ENCODE measurements at places on chromosomes 3 and 15.

- DNase-seq: no peak
These were observed 230.9 kb upstream of the UBE2E1 start for GRCh38 chr3:23574822-23575315.

DNA sequence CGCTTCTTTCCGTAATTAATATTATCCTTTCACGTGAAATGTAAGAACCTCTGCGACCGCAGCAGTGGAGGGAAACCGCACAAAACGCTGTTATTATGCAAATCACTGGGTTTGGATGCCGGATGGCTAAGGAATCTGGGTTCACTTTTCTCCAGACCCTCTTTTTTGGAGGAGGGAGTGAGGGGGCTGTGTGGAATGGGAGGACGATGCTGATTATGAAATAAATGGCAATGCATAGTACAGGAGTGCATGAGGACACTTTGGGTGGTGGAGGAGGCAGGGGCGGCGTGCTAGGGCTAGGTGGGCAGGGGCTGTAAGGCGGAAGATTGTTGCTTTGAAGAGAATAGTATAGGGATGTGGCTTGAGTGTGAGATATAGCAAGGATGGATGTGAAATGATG lies 1.8 kb downstream of the CADM2 start:
- no peak for DNase-seq

DNA sequence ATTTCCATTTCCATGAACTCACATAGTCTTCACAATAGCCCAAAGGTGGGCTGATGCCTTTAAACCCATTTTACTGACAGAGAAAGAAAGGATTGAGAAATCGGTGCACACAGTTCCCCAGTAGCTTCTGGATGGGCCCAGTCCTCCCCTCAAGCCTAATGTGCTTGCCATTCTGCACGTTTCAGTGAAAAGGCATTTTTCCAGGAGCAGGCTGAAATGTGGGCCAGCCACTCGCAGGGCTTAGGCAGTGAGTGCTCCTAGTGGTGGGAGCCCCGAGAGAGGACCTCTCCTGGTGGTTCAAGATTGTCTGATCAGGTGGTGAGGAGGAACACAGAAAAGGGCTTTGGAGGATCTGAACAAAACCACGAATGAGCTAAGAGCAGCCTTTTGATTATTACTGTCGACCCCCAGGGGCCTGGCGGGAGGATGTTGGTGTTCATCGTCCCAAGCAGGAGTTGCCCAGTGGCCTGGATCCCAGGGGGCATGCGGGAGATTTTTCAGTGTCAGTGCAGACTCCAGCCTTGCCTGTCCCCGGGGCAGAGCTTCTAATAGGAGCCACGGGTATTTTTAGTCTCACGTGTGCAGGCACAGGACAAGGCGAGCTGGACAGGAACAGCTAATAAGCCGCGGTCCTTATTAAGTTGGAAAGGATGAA lies 8.7 kb upstream of the KY start:
- DNase-seq: no peak

- no peak for DNase-seq
These were observed 345.5 kb downstream of the CHL1 start for GRCh38 chr3:542021-542420.

- DNase-seq: no peak
These were observed 52.7 kb upstream of the SCAANT1 start for GRCh38 chr3:63964681-63965485.

DNA sequence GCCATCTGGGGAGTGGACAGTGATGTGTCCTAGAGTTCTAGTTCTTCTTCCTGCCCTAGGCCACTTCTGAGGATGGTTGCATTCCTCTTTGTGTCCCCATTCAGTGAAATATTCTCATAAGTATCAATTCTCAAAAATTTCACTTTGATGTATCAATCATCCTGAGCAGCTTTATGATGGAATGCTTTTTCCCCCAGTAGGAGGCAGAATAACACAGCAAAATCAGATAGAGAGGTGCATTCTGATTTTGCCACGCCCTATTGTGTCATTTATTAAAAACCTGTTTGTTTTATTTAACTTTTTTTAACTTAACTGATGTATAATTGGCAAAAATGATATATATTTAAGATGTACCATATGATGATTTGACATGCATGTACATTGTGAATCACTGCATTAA lies 656.0 kb upstream of the GRM7 start:
- no peak for DNase-seq

GRCh38 chr3:170330366-170330765 lies 27.1 kb upstream of the SKIL start:
- no peak for DNase-seq

DNA sequence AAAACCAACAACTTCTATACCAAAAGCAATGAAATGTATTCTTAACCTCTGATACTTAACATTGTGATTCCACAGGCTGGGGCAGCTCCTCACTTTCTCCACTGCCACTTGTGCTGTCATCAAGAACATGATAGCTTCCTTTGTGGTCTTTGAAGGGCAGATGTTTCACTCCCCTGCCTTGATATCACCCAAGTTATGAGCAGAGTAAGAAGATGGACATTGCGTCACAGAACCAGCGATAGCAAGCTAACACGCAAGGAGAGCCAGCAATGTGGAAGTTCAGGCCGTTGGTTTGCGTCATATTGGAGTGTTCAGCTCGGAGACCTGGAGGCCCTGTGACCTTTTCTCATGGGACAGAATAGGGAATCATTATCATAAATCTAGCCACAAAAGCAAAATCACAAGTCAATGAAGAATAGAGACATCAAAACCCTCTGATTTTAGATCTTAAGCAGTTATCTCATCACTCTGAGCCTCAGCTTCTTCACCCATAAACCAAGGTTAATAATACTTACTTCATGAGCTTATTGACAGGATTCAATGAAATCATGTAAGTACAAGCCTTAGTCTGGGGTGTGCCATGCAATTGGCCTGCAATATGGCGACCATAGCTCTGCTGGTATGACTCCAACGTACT lies 183.8 kb upstream of the THBS1 start:
- no peak for DNase-seq

DNA sequence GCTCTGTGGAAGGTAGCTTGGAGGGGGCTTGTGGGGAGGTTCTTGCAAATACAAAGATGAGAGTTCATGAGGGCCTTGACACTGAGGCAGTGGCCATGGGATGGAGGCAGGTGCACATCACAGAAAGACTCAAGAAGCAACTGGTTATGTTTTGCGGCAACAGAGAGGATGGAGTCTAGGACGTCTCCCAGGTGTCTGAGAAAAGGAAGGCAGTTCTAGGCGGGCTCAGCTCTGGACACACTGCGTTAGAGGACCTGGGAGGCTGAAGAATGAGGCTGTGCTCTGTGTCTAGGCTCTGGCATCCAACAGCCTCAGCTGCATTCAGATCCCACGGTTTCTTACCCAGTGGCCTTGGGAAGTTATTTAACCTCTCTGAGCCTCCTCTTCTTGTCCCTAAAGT lies 23.5 kb downstream of the NOX5 start:
- no peak for DNase-seq

DNA sequence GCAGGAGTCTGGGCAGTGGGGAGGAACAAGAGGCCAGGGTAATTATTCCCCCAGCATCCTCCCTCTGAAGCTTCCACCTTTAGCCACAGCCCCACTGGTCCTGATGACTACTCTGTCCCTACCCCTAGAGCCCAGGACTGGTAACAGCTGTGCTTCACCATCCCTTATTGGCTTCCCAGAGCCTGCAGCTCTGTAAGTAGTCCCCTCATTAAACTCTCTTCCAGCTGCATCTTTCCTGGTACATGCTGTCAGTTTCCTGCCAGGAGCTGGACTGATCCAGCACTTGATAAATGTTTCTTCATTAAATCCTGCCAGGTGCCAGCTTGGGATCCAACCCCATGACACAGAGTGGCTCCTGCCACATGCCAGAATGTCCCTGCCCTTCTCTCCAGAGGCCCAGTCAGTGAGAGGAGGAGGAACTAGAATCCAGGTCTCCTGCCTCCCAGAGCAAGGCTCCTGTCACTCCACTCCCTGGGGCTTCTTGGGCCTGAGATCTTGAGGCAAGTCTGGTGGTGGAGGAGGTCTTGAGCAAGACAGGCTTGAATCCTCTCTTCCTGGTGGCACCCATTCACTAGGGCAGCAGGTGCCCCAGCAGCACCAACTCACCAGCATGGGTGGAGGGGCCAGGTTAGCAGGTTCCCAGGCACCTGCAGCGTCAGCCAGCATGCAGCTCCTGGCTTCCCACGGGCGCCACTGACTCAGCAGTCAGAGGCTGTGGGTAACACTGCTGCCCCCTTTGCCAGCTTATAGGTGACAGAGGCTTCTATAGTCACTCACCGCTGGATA lies 27.6 kb downstream of the FBXW12 start:
- no peak for DNase-seq

DNA sequence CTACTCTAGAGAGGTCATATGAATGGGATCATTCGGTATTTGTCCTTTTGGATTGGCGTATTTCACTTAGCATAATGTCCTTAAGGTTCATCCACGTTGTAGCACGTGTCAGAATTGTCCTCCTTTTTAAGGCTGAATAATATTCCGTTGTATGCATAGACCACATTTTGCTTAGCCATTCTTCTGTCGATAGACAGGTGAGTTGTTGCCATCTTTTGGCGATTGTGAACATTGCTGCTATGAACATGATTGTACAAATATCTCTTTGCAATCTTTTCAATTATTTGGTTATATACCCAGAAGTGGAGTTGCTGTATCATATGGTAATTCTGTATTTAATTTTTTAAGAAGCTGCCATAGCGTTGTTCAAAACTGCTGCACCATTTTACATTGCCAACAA lies 52.4 kb upstream of the GOLGA8J start:
- DNase-seq: no peak

GRCh38 chr15:94107652-94108051 lies 123.7 kb upstream of the MCTP2 start:
- no peak for DNase-seq

DNA sequence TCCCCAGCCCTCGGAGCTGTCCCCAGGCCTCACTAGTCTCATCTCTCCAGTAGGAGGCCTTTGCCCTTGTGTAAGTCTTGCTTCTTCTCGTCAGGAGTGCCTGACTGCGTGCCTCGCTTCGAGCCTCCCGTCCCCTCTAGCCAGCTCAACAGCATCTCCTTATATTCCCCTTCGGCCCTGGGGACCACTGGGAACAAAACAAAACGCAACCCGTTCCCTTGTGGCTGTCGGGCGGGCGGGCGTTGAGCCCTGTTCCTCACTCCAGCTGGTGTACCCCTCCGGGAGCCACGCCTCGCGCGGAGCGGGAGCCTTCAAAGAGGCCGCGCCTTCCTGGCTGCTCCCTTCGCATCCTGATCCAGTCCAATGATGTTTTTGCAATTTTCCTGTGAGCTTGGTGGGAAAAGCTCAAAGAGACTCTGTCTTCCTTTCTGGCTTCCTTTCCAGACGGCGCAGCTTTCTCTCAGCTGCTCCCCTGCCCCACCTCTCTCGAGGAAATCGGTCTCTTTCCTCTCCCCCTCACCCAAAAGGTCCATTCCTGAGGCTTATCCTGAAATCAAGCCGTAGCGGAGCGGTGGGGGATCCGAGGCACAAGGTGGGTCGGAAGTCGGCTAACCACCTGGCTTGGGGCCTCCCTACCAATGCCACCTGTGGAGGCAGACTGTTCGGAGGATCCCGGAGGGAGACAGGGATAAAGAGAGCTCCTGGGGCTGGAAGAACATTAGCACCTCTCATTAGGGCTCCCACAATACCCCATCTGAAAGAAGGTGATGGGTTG lies 33.4 kb upstream of the SRP14 start:
- DNase-seq: no peak

GRCh38 chr3:141278196-141279076 lies 46.8 kb downstream of the PXYLP1 start:
- DNase-seq: no peak

- peak; percentile 78 for DNase-seq
These were observed 29.3 kb downstream of the CCNL1 start for GRCh38 chr3:157130467-157131251.

GRCh38 chr3:125028657-125029056 lies 27.1 kb downstream of the HEG1 start:
- DNase-seq: no peak

- no peak for DNase-seq
These were observed 62.0 kb upstream of the ATP2C1 start for GRCh38 chr3:130831719-130832400.

- no peak for DNase-seq
These were observed 4.0 kb downstream of the SCAANT1 start for GRCh38 chr3:63908081-63908736.

DNA sequence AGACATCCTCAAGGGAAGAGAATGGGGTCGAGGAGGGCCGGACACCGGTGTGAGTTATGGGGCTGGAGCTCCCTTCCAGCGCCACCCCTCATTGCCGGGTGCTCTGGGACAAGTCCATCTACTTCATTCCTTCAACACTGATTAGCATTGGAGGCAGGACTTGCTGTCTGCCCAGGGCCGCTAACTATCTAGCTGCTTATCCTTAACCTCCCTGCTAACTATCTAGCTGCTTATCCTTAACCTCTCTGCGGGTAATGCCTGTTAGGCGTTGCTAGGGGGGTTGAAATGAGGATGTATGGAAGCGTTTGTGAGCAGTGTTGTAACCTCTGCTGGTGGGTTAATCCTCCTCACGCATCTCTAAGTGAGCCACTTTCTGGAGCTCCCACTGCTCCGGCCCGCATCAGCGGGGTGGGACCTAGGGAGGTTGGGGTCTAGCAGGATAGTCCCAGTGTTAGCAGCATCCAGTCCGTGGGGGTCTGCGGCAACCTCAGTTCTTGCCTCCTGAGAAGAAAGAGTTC lies 10.9 kb upstream of the CHAC1 start:
- no peak for DNase-seq

DNA sequence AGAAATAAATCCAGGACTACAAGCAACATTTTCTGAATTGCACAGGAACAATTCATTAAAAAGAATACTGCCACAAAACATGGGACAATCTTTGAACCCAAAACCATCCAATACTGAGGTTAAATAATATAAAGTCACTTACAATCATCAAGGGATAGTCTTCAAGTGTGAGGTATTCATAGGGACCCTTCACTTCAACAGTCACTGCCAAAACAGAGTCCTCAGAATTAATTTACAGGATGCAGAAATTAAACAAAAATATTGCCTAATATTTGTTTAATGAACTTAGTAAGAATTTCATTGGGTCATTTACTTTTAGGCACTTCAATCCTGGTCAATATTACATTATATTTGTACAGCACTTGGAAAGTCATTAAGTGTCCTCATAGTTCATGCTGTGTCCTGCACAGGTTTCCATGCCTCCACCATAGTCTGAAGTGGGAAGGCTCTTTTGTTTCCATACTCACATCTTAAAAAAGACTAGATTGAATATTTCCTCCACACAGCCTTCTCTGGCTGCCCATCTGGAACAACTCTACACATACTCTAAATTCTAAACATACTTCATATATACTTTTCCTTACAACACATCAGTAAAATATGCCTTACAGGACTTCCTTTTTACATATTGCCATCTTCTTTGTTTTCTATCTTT lies 31.6 kb upstream of the VPS39 start:
- no peak for DNase-seq

- no peak for DNase-seq
These were observed 15.6 kb downstream of the SMAD3 start for GRCh38 chr15:67080900-67081431.

- DNase-seq: no peak
These were observed 80.1 kb downstream of the ASB7 start for GRCh38 chr15:100682468-100682867.

- no peak for DNase-seq
These were observed 357.4 kb downstream of the SHQ1 start for GRCh38 chr3:72490688-72491435.
